ENCODE measurements at places on chromosomes 1 and 21. TPM values are rescaled to one million over a fixed set of nuclear protein-coding genes. Genes with fewer than 3 reads are reported as not detected.

SLC45A3 gene
- total RNA-seq: 7.1 TPM

GOLT1A gene
- total RNA-seq: 0.50 TPM

CCDC190 gene
- total RNA-seq: not detected

CYP4A11 gene
- not detected for total RNA-seq

PRR9 gene
- 0.52 TPM for total RNA-seq

RNF186 gene
- not detected for total RNA-seq

DNA sequence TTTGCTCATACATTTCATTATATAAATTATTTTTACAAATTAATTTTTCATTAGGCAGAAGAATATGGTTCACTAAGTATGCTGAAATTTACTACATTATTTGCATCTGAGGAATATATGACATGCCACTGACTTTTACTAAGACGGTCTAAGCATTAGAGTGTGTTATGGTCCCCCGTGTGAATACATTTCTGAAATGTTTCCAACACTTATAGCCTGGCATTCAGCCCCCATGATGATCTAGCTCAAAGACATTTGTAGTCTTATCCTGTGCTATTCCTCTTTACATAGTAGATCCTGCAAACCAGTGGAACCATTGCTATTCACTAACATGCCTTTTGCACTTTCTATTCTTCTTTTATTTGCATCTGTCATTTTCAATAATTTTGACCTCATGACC lies 1878.0 kb downstream of the MRPL39 start:
- no peak for DNase-seq

DNA sequence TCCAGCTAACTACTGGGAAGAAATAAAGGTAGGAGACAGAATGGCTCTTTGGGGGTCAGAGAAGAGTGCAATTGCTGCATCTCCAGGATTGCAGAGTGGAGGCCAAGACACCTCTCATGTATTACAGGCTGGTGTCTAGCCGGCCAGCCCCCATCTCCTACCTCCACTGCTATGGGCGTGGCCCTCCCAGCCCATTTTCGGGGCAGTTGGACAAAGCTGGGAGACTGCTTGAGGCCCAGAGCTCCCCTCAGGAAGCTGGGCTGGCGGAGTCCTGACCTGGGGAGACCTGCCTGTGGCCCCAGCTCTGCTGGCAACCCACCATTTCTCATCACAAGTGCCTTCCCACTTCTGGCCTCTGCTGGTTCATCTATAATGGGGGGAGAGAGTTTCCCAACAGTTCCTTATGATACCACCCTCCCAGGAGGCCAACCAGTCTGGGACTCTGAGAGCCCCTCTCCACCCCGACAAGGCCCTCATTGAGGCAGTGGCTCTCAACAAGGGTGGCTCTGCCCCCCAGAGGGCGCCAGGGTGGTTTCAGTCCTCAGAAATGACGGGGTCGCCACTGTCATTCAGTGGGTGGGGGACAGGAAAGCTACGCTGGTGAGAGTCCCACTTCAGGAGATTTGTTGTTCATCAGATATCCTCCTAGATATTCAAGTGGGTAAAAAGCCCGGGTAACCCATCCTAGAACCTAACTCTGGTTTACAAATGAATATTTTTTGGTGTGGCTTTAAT lies 11.5 kb downstream of the RAP1GAP start:
- no peak for DNase-seq

DNA sequence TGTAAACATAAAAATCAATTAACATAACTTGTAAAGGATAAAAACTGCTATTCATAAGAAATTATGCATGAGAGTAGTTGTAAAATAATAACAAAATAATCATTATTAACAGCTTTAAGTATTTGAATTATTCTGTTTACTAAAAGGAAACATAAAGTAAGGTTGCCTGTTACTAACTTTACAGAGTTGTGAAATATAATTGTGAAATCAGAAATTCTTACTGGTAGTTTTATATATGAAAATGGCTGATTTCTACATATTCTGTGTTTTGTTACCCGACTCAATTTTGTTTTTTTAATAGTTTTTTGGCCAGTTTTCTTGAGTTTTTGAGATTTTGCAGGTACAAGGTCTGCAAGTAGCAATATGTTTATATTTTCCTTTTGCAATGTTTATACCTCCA lies 27.8 kb downstream of the FNBP1L start:
- DNase-seq: no peak

- DNase-seq: no peak
These were observed 2.2 kb downstream of the NUDC start for GRCh38 chr1:26923711-26924110.

GRCh38 chr1:73564294-73564693 lies 633.7 kb downstream of the LRRIQ3 start:
- no peak for DNase-seq

DNA sequence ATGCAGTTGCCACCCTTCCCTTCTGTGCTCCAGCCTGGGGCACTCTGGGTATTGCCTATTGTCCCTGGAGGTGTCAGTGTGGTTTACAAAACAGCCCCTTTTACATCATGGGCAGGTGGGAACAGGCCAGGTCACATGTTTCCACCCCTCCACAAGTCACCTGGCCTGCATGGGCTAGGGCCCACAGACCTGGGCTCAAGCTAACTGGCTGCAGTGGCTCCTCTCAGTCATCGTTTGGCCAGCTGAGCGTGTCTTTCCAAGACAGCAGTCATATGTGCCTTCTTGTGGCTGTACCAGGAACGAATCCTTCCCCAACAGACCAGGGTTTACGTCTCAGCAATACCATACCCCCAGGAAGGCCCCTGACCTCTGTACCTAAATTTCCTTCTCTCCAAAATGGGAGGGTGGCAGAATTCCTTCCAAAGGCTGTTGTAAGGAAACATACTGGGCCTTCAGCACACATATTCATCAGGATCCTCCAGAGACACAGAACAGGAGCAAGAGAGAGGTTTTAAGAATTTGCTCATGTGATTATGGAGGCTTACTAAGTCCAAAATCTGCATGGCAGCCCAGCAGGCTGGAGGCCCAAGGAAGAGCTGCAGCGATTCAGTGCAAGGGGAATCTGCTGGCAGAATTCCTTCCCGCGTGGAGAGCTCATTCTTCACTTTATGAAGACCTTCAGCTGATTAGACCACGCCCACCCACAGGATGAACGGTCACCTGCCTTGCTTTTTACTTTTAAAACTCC lies 10.6 kb upstream of the TAS1R2 start:
- no peak for DNase-seq

DNA sequence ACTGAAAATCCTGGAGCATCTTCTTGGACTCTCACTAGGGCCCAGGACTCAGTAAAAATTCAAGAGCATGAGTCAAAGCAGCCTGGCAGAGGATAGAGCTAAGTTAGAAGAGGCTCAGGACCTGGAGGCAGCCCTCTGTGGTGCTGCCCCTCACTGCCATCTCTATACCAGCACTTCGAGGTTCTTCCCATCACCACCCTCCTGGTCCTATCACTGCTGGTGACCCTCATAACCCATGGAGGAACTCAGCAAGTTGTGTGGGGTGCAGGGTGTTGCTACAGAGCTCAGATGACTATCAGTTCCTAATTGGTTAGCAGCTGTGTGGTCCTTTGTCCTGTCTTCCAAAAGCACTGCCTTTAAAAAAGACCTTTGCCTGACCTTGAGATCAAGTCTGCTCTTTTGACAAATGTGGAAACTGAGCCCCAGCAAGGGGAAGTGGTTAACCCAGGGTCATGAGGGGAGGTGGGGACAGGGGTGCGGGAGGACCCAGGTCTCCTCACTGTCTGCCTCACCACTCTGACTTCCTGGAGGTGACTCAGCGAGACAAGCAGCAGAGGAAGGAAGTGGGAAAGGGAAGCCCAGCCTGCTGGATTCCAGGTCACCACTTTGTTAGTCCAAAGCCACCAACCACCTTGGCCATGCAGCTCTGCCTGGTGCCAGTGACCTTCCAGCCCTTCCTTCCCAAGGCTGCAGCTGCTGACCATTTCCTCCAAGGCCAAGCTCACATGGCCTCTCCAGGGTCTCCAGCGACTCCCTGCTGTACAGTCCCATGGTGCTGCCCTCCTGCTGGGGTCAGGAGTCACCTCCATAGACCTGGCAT lies 199.4 kb upstream of the EDN2 start:
- DNase-seq: no peak

- no peak for DNase-seq
These were observed 31.2 kb downstream of the BATF3 start for GRCh38 chr1:212668477-212668876.

DNA sequence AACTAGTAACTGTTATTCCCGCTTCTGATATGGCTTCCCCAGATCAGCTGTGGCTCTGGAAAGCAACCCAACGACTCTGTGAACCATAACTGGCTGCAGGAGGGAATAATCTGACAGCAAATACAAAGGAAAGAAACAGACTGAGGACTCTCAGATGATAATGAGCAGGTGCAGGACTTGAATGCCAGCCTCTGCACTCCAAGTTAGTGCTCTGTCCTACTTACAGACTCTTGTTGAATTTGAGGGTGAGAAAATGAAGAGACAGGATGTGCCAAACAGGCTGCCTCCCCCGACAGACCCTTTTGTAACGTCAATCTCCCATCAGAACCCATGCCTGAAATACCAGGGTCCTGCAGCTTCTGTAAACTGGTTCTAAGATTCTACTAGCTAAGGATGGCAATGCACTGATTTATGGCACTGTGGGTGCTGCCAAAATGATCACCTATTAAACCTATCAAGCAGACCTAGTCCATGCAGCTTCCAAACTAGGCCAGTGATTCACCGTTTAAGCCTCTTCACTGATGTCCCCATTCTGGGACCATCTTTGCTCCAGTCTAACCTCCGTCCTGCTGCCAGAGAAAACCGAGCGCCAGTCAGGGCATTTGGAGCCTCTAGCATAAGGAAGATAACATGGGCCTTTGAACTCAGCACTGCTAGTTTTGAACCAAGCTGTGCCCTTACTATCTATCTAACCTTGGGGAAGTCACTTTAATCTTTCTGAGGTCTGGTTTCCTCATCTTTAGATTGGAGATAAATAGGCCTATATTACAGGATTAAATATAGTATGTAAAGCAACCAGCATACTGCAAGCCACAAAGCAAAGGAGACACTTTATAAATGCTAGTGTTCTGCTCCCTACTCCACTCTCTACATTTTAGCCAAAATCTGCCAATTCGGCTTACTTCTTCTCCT lies 4.8 kb downstream of the MKNK1 start:
- DNase-seq: no peak

All from astrocyte (in vitro differentiated cells and primary cell).